ENCODE measurements at places on chromosomes 2 and 18. TPM values are rescaled to one million over a fixed set of nuclear protein-coding genes. Genes with fewer than 3 reads are reported as not detected.

DNA sequence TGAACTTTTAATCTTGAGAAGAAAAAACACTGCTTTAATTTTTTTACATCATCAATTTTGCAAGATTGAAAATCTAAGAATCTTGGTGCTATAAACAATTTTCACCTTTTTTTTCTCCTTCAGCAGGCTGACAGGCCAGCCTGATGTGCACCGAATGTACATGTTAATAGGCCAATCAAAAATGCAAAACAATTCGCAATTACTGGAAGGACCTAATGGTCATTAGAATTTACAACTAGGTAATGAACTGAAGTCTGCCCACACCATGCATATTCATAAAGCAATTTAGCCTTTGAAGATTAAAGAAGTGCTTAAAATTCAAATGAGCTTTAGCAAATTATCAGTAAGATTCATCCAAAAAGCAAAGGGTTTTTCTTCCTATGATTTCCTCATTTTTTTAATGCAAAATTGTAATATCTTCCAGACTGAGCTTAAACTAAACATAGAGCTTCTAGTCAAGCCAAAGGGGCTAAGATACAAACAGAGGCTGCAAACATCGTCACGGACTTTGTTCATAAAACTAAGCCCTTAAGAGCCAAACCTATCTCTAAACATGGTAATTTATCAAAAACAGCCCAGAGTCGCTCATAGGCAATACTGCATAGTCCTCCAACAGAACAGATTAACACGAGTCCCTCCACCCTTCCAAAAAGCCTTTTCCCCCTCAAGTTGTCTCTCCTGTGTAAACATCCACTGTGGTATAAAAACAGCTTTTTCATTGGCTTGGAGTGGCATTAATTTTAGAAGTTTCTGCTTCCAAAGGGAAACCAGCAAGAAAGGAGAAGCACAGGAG lies 18.4 kb downstream of the BCL11A start:
- no peaks in the 10 kb centered on the region for H3K36me3 ChIP-seq
- H3K4me1 ChIP-seq, result peaks cover 2% of the 10 kb centered on the region
- no peak overlapping the region for H3K27ac ChIP-seq
- H3K4me3 ChIP-seq, result no peak overlapping the region
- peaks cover 47% of the 10 kb centered on the region for H3K27me3 ChIP-seq
- DNase-seq, result no peak

GRCh38 chr2:29844713-29845326 lies 76.6 kb downstream of the ALK start:
- H3K36me3 ChIP-seq, result no peaks in the 10 kb centered on the region
- H3K27ac ChIP-seq, result no peak overlapping the region
- no peak overlapping the region for H3K4me3 ChIP-seq
- H3K4me1 ChIP-seq, result no peaks in the 10 kb centered on the region
- H3K27me3 ChIP-seq, result peaks cover 11% of the 10 kb centered on the region

DNA sequence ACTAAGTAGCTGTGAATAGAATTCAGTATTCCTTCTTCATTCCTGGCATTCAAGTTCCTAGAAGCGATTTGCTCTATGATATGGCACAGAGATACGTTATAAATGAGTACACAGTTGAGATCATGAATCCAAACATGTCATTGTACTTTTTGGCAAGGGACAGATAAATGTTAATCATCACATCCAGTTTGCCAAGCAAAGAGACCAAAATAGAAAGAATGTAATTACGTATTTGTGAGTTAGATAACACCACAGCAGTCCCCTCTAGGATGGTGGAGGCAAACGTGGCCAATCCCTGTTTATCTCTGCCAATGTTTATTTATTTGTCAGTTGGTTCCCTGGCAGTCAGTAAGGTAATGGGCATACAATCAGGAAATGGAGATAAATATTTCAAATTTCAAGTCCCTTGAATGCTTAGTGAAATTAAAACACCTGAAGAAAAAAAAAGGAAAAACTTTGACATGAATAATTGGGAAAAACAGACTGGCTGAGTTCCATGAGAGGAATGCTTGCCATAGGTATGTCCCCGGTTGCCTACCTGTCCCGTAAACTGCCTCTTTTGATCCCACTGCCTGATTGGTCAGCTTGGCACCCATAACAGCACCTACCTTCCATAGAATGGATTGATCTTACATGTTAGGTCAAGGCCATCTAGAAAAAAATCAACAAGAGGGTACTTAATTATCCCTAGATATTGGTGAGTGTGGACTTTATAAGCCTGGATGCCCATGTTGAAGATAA lies 451.1 kb upstream of the NETO1 start:
- DNase-seq, result no peak
- H3K36me3 ChIP-seq, result no peaks in the 10 kb centered on the region

DNA sequence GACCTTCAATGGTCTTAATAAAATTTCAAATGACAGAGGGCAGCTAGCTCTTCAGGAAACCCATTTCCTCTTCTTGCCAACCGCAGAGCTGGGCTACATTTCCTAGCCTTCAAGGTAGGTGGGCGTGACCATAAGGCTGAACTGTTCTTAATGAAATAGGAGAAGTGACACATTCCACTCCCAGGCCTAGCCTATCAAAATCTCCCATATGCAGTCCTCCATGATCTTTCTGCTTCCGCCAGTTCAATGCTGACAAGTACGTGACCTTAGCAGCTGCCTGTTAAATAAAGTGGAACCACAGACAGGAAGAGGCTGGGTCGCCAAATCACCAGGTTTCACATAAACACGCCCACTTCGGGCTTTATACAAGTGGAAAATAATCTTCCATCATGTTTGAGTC lies 13.2 kb downstream of the SERPINE2 start:
- peak overlapping the region; percentile 35 for H3K4me3 ChIP-seq
- no peaks in the 10 kb centered on the region for H3K27me3 ChIP-seq
- peaks cover 17% of the 10 kb centered on the region for H3K36me3 ChIP-seq
- H3K27ac ChIP-seq, result peak overlapping the region; percentile 89
- peak; percentile 74 for DNase-seq

GRCh38 chr2:236582968-236583367 lies 13.3 kb downstream of the ACKR3 start:
- H3K27ac ChIP-seq, result no peak overlapping the region
- no peaks in the 10 kb centered on the region for H3K4me1 ChIP-seq
- H3K27me3 ChIP-seq, result no peaks in the 10 kb centered on the region
- H3K36me3 ChIP-seq, result peaks cover 16% of the 10 kb centered on the region
- no peak for DNase-seq

GRCh38 chr2:182784058-182784706 lies 68.1 kb downstream of the DNAJC10 start:
- no peaks in the 10 kb centered on the region for H3K27me3 ChIP-seq
- H3K36me3 ChIP-seq, result peaks cover 7% of the 10 kb centered on the region
- H3K27ac ChIP-seq, result no peak overlapping the region
- no peaks in the 10 kb centered on the region for H3K4me1 ChIP-seq
- no peak for DNase-seq
- H3K4me3 ChIP-seq, result no peak overlapping the region

- no peaks in the 10 kb centered on the region for H3K27me3 ChIP-seq
- H3K4me1 ChIP-seq, result peaks cover 74% of the 10 kb centered on the region
- H3K36me3 ChIP-seq, result peaks cover 33% of the 10 kb centered on the region
- H3K4me3 ChIP-seq, result no peak overlapping the region
These were observed 71.1 kb downstream of the DOCK10 start for GRCh38 chr2:224971214-224971613.

- H3K36me3 ChIP-seq, result peaks cover 10% of the 10 kb centered on the region
- H3K4me1 ChIP-seq, result peaks cover 11% of the 10 kb centered on the region
- H3K27ac ChIP-seq, result no peak overlapping the region
- H3K27me3 ChIP-seq, result no peaks in the 10 kb centered on the region
These were observed 65.9 kb downstream of the AP1S3 start for GRCh38 chr2:223771475-223771874.

DNA sequence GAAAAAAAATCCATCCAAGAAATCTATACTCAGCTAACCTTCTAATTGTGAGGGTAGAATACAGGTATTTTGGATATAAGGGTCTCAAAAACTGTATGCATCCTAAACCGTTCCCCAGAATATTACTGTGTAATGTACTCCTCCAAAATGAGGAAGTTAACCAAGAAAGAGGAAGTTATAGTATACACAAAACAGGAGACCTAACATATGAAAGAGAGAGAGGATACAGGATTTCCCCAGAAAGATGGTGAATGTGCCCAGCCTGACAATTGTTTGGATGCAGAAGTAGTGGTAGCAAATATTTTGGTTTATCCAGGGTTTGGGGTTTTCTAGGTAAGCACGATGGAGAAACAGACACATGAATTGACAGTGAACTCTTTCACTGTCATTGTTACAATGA lies 50.6 kb downstream of the GALNT3 start:
- peaks cover 7% of the 10 kb centered on the region for H3K36me3 ChIP-seq
- no peaks in the 10 kb centered on the region for H3K4me1 ChIP-seq
- no peak overlapping the region for H3K4me3 ChIP-seq
- DNase-seq, result no peak

REG1B gene
- not detected for total RNA-seq

HIBCH gene
- total RNA-seq, result 14.5 TPM

MARCO gene
- not detected for total RNA-seq

MGAT4A gene
- 93.9 TPM for total RNA-seq
